ENCODE measurements at places on chromosomes 3 and 15.

- H3K27me3 ChIP-seq, result peaks cover 10% of the 10 kb centered on the region
- no peak overlapping the region for H3K4me3 ChIP-seq
- H3K4me1 ChIP-seq, result no peaks in the 10 kb centered on the region
- no peak overlapping the region for H3K27ac ChIP-seq
- DNase-seq, result peak; percentile 89
- no peaks in the 10 kb centered on the region for H3K36me3 ChIP-seq
Measured at GRCh38 chr3:46811615-46812236, 51.5 kb downstream of the MYL3 start.

DNA sequence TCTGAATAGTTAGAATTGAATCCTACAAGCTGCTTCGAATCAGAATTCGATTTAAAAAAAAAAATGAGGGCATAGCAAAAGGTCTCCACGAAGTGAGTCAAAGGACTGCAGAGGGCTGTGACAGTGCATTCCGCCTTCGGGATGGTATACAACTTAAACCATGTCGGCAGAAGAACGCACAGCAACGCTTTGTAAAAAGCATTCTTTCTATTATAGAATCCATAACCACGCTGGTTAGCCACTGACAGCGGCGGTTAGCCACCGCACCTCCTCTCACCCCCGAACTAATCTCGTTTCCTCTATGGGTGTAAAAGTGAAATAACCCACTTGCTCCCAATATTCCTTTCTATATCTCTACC lies 664 bp upstream of the PIK3CA start:
- H3K4me3 ChIP-seq, result peak overlapping the region; percentile 93
- peak overlapping the region; percentile 7 for H3K27ac ChIP-seq
- no peaks in the 10 kb centered on the region for H3K36me3 ChIP-seq
- no peaks in the 10 kb centered on the region for H3K4me1 ChIP-seq
- DNase-seq, result no peak

DNA sequence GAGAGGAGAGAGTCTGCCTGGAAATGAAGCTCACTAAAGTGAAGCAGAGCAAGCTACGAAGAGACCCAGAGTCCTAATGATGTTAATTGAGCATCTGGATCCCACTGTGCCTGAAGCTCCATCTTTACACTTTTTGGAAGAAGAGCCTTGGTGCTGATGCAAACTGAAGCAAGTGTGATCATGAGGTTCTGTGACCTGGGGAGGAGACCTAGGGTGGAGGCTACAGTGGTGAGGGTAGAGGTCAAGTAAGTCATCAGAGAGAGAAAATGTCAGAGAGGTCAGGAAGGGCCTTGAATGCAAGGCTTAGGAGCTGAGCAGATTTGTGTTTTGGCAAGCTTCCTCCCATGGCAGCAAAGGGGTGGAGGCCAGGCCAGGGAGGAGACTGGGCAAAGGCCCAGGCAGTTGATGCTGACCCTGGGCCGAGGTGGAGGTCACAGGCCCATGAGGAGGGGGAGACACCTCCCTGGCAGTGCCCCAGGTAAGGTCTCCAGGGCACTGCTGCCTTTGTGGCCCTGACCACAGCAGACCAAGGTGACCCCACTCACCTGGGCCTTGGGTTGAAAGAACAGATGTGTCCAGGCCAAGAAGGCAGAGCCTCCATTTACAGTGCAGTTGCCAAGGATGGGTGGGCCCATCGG lies 1.6 kb downstream of the GRIP2 start:
- no peak overlapping the region for H3K27ac ChIP-seq
- H3K36me3 ChIP-seq, result no peaks in the 10 kb centered on the region
- no peaks in the 10 kb centered on the region for H3K4me1 ChIP-seq
- H3K27me3 ChIP-seq, result no peaks in the 10 kb centered on the region
- DNase-seq, result no peak

DNA sequence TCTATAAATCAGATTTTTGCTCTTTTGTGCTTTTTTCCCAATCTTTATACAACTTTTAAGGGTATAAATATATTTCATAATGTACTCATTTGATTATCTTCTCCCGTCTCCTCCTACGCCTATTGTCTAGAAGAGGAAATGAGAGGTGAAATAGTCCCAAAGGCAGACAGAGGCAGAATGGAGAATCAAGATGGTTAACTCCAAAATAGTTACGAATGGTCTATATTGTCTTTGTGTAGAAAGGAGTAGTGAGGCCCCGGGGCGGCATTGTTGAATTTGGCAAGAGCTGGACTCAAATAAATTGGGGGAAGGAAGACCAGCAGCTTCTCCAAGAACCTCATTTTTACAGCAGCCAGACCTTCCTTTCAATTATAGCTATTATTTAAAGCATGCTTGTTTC lies 23.9 kb downstream of the ITPR1 start:
- no peak for DNase-seq
- H3K27ac ChIP-seq, result no peak overlapping the region
- H3K4me3 ChIP-seq, result no peak overlapping the region
- peaks cover 11% of the 10 kb centered on the region for H3K4me1 ChIP-seq
- H3K27me3 ChIP-seq, result no peaks in the 10 kb centered on the region
